ENCODE measurements at places on chromosomes 6 and 20.

GRCh38 chr20:4507288-4507719, 214.4 kb upstream of the PRND start:
- no peak for DNase-seq

GRCh38 chr6:89368107-89368506, 15.6 kb upstream of the UBE2J1 start:
- DNase-seq = peak; percentile 66

GRCh38 chr6:5403609-5404008, 142.3 kb downstream of the FARS2 start:
- DNase-seq = no peak

- no peak for DNase-seq
These were observed 263.7 kb downstream of the TAF4 start for GRCh38 chr20:61801857-61802442.

DNA sequence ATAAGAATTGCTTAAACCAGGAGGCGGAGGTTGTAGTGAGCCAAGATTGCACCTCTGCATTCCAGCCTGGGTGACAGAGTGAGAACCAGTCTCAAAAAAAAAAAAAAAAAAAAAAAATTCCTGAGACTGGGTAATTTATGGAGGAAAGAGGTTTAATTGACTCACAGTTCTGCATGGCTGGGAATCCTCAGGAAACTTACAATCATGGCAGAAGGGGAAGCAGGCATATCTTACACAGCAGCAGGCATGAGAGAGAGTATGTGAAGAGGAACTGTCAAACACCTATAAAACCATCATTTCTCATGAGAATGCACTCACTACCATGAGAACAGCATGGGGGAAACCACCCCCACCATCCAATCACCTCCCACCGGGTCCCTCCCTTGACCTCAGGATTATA, 1.8 kb upstream of the FKBP1A start:
- DNase-seq = no peak

DNA sequence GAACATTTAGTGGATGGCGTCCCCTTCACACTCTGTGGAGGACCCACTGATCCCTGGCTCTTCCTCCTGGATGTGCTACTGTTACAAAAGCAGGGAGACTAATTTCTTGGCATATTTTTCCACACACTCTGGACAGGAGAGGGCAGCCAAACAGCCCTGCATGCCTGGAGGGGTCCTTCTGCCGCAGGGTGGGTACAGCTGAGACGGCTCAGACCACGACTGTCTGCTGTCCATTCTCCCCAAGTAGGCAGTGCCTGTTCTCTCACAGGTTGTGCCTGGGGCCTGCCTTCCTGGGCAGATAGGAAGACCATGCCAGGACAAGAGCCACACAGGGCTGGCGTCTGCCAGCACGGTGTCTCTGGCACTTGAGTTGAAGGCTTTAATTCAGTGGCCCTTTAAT, 260.1 kb downstream of the FOXC1 start:
- no peak for DNase-seq

- no peak for DNase-seq
These were observed 113.5 kb downstream of the TOX2 start for GRCh38 chr20:44028003-44028730.

DNA sequence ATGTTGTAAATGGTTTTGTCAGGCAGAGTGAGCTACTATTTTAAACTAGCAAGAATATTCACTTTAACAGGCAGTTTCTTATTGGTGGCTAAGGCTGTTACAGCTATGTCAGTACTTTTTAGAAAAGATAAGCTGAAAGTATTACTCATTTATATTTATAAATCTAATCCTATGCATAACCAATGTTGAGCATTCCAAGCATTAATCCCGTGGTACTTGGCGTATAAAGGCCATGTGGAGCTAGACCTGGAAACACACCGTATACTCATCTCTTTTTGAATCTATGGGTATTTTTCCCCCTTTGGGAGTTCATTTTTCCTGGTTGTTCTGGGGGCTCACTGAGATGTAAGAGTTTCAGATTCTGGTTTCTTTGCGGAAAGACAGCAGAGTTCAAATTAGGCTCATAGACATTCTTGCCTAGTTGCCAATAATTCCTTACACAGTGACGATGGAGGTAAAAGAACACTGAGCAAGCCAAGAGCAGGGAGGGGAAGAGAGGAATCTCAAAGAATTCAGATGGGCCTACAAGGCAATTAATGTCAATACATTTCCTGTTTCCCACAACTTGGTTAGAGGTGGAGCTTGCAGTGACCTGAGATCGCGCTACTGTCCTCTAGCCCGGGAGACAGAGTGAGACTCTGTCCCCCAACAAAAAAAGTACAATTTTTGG, 211.5 kb downstream of the SOX4 start:
- no peak for DNase-seq

GRCh38 chr6:136640132-136640915, 90.1 kb upstream of the MAP7 start:
- no peak for DNase-seq

- no peak for DNase-seq
These were observed 6.1 kb upstream of the RWDD1 start for GRCh38 chr6:116564921-116565872.

- no peak for DNase-seq
These were observed 402.9 kb upstream of the RUNX2 start for GRCh38 chr6:44925100-44925739.

DNA sequence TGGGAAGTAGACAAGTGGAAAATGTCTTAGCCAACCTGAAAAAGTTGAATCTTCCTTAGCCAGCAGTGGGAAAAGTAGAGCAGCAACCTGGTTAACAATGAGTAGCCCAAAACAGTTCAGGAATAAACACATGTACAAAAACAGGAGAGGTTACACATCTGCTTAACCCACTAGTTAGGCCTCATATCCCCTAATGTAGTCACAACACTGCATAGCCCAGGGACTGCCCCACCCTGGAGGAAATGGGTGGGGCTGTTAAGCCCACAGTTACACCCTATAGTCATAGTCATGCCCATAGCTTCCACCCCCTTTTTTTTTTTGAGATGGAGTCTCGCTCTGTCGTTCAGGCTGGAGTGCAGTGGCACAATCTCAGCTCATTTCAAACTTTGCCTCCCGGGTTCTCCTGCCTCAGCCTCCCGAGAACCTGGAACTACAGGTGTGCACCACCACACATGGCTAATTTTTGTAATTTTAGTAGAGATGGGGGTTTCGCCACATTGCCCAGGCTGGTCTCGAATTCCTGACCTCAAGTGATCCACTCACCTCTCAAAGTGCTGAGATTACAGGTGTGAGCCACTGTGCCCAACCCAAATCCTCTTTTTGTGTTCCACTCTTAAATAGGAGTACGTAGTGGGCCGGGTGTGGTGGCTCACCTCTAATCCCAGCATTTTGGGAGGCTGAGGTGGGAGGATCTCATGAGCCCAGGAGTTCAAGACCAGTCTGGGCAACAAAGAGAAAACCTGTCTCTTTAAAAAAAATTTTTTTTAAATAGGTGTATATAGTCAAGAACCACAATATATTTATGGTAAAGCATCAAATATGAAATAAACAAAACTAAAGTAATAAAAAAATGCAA, 24.5 kb downstream of the ILRUN start:
- no peak for DNase-seq

DNA sequence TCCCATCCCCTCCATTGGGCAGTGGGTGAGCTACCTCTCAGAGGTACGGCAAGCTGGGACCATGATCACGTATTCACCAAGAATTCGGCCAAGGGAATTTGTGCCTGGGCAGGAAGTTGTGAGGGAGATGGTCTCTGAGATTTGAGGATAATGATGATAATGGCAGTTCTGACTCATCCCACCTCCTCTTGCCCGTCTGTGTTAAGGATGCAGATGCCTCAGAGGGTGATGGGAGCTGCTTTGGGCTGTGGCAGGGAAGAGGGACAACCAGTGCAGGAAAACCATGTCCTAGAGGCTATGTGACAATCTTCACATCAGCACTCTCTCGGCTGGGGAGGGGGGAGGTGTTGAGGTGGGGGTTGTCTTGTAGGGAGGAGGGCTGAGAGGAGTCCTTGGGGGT, 4.3 kb downstream of the TGM6 start:
- no peak for DNase-seq

DNA sequence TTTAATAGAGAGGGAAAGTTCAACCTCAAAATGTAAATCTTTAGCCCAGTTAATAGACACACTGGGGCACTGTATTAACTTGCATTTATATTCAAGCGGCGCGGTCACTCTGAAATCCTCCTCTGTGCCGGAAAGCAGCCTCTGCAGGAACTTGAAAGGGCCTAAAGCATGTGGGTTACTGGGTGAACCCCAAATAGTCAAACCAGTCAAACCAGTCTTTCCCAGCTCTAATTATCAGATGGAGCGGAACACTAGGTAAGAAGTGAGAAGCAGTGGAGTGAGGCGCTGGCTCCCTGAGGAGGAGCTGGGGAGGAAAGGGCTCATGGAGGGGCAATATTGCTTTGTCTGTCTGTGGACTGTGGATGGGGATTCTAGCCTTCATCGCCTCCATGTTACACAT, 531.3 kb downstream of the QKI start:
- DNase-seq = no peak

Measured in WERI-Rb-1 (cell line).